ENCODE measurements at places on chromosomes 6 and 20.

- H3K4me3 ChIP-seq = no peak overlapping the region
- H3K27ac ChIP-seq = no peak overlapping the region
- H3K27me3 ChIP-seq = peaks cover 19% of the 10 kb centered on the region
- peaks cover 11% of the 10 kb centered on the region for H3K4me1 ChIP-seq
Measured at GRCh38 chr20:6123649-6124014, 802 bp upstream of the FERMT1 start.

DNA sequence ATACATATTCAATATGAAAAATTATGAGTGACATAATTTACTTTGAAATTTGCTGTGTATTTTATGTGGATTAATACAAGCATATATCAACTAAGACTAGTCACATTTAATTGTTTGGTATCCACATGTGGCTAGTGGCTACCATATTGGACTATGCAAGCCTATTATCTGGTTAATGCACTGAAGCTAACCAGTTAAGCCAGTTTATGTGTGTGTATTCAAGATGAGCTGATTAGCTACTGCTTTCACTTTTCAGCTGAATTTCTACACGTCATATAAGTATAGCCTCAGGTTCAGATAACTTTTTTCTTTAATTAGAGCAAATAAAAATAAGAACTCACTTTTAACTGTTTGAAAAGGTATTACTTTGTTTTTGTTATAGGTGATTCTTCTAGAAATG, 903.7 kb downstream of the TFAP2A start:
- no peak overlapping the region for H3K4me3 ChIP-seq
- H3K27me3 ChIP-seq = no peaks in the 10 kb centered on the region
- H3K36me3 ChIP-seq = no peaks in the 10 kb centered on the region
- no peak overlapping the region for H3K27ac ChIP-seq
- DNase-seq = no peak

GRCh38 chr20:21534453-21534852, 20.6 kb upstream of the NKX2-2 start:
- DNase-seq = no peak
- H3K36me3 ChIP-seq = no peaks in the 10 kb centered on the region
- H3K27me3 ChIP-seq = peaks cover 4% of the 10 kb centered on the region
- no peak overlapping the region for H3K4me3 ChIP-seq
- no peak overlapping the region for H3K27ac ChIP-seq

DNA sequence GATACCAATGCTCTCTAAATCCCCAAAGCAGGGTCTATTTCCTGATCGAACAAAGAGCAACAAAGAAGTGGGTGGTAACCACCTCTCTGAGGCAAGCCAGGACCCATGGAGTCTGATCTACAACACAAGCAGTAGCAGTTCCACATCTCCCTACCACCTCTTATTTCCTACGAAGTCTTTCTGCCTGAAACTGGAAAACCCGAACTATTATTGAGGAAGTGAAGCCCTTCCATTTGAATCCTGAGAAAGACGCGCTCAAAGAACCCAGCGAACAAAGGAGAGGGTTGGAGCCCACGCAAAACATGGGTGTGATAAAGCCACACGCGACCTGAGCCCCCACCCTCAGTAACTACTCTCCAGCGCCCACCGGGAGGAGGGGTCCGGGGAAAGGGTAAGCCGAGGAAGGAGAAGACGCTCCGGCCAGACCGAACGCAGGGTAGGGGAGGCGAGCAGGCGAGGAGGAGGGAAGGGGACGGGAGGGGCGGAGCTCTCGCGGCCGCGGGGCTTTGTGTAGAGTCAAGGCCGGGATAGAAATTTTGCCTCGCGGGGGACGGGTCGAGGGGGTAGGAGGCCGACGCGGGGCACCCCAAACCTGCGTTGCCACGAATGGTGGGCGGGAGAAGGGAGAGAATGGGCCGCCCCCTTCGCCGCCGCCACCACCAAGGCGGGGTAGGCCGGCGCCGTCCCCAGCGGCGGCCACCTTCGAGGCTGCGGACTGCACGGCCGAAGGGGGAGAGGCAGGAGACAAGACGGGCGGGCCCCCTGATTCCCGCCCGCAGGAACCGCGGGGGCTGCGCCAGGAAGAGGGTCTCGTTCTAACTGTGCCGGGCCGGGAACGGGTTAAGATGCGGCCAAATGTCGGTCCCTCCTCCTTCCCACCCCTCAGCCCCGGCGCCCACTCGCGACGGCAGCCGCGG, 802 bp downstream of the HDAC2 start:
- DNase-seq = peak; percentile 71
- H3K4me1 ChIP-seq = peaks cover 23% of the 10 kb centered on the region
- no peaks in the 10 kb centered on the region for H3K36me3 ChIP-seq
- no peaks in the 10 kb centered on the region for H3K27me3 ChIP-seq
- peak overlapping the region; percentile 81 for H3K4me3 ChIP-seq

DNA sequence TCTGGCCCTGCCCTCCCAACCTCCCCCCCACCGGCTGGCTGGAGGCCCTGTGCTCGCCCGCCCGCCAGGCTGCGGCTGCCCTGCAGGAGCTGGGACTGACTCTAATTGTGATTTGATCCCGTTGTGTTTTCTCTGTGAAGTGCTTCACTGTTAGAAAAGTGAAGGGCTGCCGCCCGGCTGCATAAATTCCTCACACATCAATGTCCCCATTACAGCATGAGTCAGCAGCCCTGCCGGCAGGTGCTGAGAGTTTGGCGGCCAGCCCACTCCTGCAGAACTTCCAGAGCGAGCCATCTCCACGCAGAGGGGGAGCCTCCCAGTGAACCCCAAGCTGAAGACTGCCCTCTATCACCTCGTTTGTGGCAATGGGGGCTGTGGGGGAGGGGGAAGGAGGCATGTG, 137.9 kb downstream of the DLL1 start:
- peaks cover 30% of the 10 kb centered on the region for H3K4me1 ChIP-seq
- H3K4me3 ChIP-seq = no peak overlapping the region
- no peaks in the 10 kb centered on the region for H3K27me3 ChIP-seq

DNA sequence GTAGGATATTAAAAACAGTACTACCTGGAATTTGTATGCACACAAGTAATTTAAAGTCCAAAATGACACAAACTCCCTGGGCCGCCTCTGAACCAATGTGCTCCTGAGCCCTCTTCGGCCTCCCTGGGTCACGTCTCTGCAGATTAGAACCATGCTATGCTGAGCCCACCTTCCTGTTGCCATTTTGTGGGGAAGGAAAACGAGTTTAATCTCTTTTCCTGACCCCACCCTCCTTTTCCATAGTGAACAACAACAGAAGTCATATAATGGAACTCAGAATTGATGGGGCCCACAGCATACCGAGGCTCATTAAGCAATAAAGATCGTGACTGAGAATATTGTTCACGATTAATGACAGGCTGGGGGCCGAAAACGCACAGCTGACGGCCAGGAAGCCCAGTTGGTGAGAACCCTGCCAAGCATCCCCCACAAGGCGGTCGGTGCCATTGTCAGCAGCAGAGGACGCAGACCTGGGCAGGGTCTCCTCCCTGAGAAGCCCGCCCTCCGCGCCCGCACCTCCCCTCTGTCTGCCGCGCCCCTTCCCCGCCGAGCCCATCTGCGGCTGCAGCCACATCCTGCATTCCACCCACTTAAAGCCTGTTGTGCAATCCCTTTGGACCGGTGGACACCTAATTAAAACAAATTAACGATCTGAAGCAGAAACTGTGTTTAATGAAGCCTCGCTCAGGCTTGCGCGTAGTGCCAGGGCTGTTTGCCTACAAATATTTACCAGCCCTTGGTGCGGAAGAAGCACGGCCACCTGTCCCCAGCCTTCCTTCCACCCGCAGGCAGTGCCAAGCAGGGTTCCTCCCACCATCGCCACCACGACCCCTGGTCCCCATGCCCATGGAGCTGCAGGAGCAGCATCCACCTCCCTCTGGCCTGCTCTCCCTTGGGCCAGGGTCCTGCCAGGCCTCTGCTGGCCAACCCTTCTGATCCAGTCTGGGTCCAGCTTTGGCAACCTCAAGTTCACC, 68.1 kb downstream of the DLL1 start:
- no peak overlapping the region for H3K4me3 ChIP-seq
- no peaks in the 10 kb centered on the region for H3K36me3 ChIP-seq
- DNase-seq = no peak

Data from CD4-positive, alpha-beta T cell (primary cell).